ENCODE measurements at places on chromosomes 11 and 22.

- DNase-seq: no peak
Observed at GRCh38 chr11:120608760-120609211, 97.2 kb downstream of the GRIK4 start.

- no peak for DNase-seq
Observed at GRCh38 chr11:132590554-132590953, 941.7 kb downstream of the OPCML start.

GRCh38 chr11:130124096-130124495 lies 35.5 kb upstream of the ST14 start:
- DNase-seq: peak; percentile 13

DNA sequence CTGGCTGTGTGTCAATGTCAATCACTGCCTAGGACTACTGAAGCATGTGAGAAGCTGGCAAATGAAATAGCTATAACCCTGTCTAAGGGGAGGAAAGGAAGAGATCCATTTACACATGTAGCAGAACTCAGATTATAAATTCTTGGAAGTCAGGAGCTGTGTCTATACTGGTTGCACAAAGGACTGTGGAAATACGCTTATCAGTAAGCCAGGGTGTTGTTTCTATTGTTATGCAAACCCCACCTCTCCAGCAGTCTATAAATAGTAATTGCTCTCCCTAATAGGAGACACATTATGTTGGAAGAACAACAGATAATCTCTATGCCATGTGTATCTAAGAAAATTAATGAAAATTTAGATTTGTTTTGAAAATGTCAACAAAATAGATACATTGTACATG lies 693.4 kb upstream of the CCDC90B start:
- no peak for DNase-seq

DNA sequence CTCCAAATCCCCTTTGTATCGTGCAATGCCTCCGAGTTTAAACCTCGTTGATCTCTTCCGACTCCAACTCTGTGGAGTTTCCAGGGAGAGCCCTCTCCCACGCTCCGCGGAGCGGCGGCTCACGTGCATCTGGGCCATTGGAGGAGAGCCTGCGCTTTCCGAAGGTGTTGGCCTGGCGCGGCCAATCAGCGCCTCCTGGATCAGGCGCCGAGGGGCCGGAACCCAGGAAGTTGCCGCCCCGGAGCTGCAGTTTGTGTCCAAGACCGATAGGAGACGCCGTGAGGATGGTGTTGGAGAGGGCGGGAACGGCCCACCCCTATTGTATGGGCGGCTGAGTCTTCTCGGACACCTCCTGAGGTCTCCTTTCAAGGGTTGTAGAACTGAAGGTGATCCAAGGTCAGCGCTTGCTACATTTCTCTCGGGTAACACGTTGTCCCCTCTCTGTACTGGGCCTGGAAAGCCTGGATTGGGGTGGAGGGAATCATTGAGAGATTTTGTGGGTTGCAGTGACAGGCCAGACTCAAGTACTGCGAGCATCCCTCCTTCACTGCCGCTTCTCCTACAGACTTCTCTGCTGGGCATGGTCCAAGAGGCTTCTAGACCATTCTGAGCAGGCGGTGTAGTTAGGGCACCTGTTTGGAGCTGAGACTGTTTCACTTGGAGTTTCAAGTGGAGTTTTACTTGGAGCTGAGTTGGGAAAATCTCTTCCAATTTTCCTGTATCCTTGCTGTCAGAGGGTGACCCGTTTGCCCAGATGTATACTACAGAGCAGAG lies 1.7 kb downstream of the ADAMTS15 start:
- DNase-seq: no peak

GRCh38 chr22:49621601-49622210 lies 206.0 kb downstream of the BRD1 start:
- DNase-seq: no peak

DNA sequence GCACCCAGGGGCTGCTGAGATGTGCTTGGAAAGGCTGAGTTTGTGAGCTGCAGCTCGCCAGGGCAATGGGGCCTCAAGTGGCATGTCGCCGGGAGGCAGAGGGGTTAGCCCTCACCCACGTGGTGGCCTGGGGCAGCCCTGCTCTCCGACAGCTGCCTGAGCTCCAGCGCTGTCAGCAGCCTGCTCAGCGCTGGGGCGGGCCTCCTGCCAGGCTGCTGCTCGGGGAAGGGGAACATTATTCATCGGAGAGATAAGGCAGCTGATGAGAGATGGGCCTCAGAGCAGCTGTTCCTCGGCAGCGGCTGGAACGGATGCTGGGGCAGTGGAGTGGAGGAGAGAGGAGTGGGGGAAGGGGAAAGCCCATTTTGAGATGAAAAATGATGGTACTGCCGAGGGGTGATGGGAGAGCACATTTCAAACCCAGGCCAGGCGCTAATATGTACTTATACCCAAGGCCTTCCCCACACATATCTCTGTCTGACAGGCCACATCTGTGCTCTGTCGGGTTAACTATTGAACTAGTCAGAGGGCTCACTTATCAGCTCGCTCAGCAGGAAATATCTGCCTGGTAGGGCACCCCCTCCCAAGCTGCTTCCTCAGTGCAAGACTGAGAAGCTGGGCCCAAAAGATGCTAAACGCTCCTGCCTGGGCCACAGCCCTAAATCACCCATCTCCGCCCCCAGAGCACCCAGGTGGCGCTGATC lies 79.5 kb downstream of the TIMP3 start:
- peak; percentile 1 for DNase-seq

GRCh38 chr11:100861212-100861611 lies 174.1 kb downstream of the ARHGAP42 start:
- no peak for DNase-seq

- DNase-seq: no peak
Observed at GRCh38 chr22:25853078-25853477, 111.1 kb downstream of the MYO18B start.

GRCh38 chr22:45645526-45646414 lies 25.9 kb upstream of the ATXN10 start:
- peak; percentile 77 for DNase-seq

- DNase-seq: no peak
Observed at GRCh38 chr11:118060869-118061268, 16.0 kb upstream of the TMPRSS4 start.

GRCh38 chr11:110410651-110411050 lies 19.1 kb upstream of the FDX1 start:
- no peak for DNase-seq
